ENCODE measurements at places on chromosomes 7 and 10. TPM values are rescaled to one million over a fixed set of nuclear protein-coding genes. Genes with fewer than 3 reads are reported as not detected.

PKD2L1 gene
- not detected for total RNA-seq

ITPRID1 gene
- not detected for total RNA-seq

ARHGAP21 gene
- 113 TPM for total RNA-seq

MMP21 gene
- total RNA-seq = not detected

CTAGE4 gene
- total RNA-seq = 1.4 TPM

GIMAP2 gene
- 0.25 TPM for total RNA-seq

CBX3 gene
- total RNA-seq = 180 TPM

NDUFB2 gene
- 217 TPM for total RNA-seq

EPHA1 gene
- 38.9 TPM for total RNA-seq

DCLRE1C gene
- total RNA-seq = 12.3 TPM

RGS10 gene
- total RNA-seq = 86.5 TPM

SPDYE6 gene
- not detected for total RNA-seq

PAPSS2 gene
- total RNA-seq = 2.3 TPM

PLCE1 gene
- 0.11 TPM for total RNA-seq

NKX1-2 gene
- total RNA-seq = 5.5 TPM

HOXA5 gene
- 3.8 TPM for total RNA-seq

SUN3 gene
- total RNA-seq = not detected

CCT6A gene
- total RNA-seq = 253 TPM

BHLHA15 gene
- total RNA-seq = 0.25 TPM

NEUROD6 gene
- not detected for total RNA-seq

TWIST1 gene
- total RNA-seq = 0.31 TPM

CPN1 gene
- total RNA-seq = not detected

C10orf67 gene
- total RNA-seq = 0.11 TPM

IDI2 gene
- total RNA-seq = not detected

EIF5AL1 gene
- 0.31 TPM for total RNA-seq

Measured in foreskin keratinocyte (primary cell).